T-helper 2 cell treated with Interferon-gamma antibody and Interleukin-4, amounts not matched to agents 5 μg/mL and 100 μg/mL, for 36 hours (primary cell): ENCODE measurements at places on chromosomes 5 and 9.
A peak's percentile ranks its signal among the peaks of the same experiment; 100 is the strongest.

DNA sequence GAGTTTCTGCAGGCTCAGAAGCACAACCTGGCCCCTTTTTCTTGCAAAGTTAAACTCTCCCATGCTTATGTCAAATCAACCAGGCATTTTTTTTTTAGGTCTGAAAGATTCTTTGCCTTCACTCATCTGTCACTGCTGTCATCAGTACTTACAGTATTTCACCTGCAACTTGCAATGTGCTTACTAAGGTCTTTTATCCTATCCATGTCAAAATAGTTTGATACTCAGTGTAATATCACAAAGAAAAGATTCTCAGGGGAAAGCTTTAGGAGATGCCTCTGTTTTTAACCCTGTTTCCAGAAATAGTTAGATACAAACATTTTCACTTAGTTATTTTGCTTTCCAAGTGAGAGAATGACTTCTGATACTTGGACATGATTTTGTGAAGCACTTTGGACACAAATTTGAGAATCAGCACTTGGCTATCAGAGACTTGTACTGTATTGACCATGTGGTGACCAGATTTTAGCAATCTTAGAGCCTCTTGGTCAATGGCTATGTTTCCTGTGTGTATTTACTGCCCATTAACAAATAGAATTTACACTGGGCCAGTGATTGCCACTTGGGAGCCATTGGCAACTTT is 428.2 kb downstream of the IRX1 start:
- no peak for DNase-seq

GRCh38 chr5:83374547-83374946 is 97.0 kb upstream of the VCAN start:
- DNase-seq, result no peak

DNA sequence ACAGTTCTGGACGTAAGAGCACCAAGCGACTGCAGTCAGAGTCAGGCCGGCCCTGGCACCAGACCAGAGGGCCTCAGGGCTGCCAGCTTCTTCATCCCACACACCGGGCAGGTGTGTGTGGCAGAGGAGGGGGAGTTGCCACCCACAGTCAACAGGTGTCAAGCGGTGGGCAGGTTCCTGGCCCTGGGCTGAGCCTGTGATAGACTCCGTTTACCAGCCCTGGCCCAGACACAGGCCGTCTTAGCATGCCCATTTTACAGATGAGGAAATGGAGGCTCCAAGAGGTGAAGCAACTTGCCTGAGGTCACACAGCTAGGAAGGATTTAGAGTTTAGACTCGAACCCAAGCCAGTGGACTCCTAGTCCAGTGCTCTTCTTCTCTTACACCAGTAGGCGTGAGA is 71.8 kb downstream of the HMCN2 start:
- no peak for DNase-seq

DNA sequence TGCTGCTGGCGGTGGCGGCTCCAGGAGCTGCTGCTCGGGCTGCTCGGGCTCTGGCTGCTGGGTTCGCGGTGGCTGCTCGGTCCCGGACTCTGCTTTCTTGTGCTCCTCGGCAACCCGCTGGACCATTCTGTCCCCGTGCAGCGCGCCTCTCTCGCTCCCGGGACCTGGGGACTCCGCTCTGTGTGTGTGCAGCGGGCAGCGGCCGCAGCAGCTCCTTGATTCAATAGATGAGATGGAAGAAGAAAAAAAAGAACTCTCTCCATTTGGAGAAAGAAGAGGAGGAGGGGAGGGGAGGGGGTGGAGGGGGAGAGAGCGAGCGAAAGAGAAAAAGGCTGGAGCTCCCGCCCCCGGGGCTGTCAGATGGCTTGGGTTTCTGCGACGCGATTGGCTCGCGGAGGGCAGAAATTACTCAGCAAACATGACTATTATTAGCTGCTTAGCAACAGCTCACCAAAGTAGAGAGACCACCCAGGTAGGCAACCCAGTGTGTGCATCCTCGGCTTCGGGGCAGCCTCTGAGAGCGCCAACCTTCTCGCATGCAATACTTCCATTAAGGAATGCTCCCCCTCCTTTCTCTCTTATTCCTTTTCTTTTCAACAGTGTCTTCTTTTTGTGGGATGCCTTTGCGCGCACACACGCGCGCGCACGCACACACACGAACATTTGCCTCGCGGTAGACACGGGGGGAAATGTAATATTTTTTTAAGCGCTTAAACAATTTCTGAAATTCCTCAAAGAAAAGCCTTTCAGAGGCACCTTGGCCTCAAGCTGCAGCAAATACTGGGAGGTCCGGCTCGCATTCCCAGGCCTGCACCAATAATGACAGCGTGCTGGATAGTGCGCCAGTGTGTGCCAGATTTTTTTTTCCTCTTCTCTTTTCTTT is 7.6 kb downstream of the PTCH1 start:
- DNase-seq, result peak; percentile 63

GRCh38 chr9:87216897-87217455 is 269.7 kb upstream of the GAS1 start:
- no peak for DNase-seq

DNA sequence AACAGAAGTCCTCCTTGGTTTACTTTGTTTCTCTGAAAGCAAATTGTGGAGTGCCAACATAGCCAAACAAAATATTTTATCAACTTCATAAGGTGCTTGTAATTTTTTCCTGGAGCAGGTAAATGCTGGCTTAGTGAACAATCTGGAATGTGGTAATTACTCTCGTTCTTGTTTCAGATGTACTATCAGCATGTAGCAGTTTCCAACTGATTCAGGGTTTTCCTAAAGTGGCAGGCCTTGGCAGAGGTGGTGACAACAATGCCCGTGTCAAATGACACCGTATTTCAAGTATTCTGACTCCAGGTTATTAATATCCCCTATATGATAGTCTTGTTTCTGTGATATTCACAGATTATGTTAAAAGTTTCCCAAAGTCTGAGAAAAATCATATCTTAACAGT is 1.2 kb downstream of the C9orf72 start:
- DNase-seq, result no peak

GRCh38 chr9:35650341-35651158 is at the start of gene SIT1:
SIT1 (minus strand) TSS chr9:35650931; CDS start chr9:35650853, 78 bp downstream.
- peak; percentile 36 for DNase-seq

GRCh38 chr5:67338421-67338820 is 141.8 kb upstream of the CD180 start:
- no peak for DNase-seq

DNA sequence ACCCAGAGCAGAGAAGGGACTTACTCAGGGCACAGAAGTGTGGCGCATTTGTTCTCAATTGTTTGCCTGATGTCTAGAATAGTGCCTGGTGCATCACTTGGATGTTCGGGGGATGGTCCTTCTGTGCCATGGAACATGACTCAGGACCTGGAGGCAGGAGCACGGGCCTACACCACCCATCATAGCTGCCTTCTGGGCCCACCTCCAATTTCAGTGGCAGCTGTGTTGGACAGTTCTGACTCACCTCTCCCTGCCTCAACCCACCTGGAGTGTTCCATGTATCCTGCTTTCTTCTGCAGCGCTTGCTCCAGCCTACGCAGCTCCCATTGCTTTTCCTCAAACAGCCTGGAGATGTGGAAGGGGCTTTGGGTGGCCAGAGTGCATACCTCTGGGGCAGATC is 12.5 kb upstream of the CXCL14 start:
- DNase-seq, result no peak

DNA sequence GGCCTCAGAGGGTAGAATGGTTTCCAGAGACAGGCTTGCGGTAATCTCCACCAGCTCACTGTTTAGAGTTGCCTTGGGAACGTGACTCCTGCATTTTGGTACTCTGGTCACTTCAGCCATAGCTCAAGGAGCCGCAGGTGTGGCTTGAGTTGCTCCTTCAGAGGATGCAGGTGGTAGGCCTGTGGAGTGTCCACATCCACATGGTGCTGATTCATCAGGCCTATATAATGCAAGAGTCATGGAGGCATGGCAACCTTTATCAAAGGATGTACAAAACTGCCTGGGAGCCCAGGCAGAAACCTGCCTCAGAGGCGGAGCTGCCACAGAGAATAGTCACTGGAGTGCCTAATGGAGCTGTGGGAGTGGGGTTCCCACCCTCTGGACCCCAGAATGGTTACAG is 114.2 kb downstream of the ANXA1 start:
- DNase-seq, result no peak

DNA sequence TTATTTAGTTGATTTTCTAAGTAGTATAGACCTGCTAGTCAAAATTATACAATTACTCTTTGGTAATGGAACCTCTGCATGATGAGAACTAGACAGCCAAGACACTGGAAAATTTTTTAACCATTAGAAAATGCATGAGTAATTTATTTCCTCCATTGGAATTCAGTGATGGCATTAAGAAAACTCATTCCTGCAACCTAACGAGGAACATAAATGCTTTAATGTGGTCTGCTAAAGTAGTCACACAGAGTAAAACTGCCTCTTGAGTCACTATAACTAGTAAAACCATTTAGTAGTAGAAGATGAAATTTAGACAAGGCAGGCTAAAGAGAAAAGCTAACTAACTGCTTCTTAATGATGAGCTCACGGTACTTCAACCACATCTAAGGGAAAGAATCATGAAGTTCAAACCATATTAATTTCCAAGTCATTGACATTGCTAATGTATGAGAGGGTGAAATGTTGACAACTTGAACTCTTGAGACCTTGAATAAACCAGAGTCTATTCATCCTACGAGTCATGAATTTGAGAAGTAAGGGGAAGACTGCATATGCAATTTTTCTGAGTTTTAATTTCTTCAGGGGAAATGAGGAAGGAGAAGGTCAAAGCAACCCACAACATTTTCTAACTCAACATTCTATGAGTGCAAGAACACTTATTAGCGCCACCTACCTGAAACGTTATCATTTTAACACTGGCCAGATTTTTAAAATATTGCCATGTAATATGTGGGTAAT is 74.4 kb downstream of the GLIS3 start:
- no peak for DNase-seq

DNA sequence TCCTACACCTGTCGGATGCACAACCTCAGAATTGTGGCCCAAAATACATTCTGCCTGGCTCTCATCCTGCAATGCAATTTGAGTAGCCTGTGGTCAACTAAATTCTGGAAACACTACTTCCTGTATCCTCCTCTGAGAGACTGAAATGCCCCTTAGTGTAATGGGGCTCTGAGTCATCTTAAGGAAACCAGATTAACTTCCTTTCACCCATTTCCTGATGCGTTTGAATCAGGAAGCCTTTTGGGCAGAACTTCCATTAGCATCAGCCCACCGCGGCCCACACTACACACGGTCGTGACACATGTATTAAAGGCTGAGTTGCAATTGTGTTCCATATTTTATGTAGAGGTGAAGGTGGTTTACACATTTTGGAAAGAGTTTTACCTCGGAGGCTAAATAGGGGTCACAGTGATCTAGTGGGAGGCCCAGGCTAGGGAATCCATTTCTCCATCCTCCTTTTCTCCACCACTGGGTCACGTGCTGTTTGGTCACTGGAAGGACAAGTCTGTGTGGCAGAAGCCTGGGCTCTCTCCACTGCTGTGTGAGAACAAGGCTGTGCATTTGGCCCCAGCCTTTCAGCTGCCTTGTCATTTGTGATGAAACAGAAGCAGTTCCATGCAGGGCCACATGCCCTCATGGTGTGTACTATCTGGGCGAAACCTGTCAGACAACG is 55.9 kb downstream of the DAP start:
- DNase-seq, result no peak

- DNase-seq, result no peak
These were observed 174.4 kb upstream of the PRLR start for GRCh38 chr5:35404701-35405100.

- DNase-seq, result no peak
These were observed 189.3 kb downstream of the CDK5RAP2 start for GRCh38 chr9:120390637-120391190.

GRCh38 chr9:112546149-112547012 is 59.8 kb downstream of the KIAA1958 start:
- peak; percentile 4 for DNase-seq

GRCh38 chr5:147752033-147752432 is 30.5 kb downstream of the JAKMIP2 start:
- DNase-seq, result no peak

GRCh38 chr9:33818167-33818846 is 1.3 kb downstream of the UBE2R2 start:
- no peak for DNase-seq

DNA sequence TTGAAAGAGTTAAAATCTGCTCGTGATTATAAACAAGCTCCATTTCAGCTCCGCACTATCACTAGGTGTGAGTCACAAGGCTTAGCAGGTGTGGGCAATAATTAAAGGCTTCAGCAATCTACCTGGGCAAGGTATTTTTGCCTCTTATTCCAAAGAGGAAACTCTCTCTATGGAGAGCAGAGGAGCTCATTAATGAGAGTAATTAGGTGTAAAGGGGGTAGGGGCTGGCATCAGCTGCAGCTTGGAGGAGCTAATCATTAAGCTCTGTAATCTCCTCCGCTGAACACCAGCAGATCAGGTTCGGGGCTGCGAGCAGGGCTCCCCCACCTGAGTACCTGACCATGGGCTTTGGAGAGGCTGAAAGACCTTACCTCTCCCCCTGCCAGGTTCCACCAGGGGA is 129.2 kb downstream of the CRB2 start:
- DNase-seq, result no peak

DNA sequence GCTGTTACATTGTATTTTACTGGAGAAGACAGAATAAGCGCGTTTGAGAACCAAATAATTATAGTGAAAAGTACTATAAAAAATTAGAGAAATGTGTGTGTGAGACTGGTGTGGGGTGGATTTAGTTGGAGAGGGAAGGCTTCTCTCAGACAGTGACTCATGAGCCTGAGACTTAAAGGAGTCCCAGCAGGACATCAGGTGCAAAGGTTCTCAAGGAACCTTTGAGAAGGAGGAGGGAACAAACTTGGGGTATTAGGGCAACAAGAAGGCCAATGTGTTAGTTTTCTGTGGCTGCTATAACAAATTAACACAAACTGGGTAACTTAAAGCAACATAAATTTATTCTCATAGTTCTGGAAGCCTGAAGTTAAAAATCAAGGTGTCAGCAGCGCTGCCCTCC is 4.9 kb downstream of the DDX4 start:
- no peak for DNase-seq

GRCh38 chr5:157554179-157555036 is 21.2 kb downstream of the ADAM19 start:
- DNase-seq, result no peak

DNA sequence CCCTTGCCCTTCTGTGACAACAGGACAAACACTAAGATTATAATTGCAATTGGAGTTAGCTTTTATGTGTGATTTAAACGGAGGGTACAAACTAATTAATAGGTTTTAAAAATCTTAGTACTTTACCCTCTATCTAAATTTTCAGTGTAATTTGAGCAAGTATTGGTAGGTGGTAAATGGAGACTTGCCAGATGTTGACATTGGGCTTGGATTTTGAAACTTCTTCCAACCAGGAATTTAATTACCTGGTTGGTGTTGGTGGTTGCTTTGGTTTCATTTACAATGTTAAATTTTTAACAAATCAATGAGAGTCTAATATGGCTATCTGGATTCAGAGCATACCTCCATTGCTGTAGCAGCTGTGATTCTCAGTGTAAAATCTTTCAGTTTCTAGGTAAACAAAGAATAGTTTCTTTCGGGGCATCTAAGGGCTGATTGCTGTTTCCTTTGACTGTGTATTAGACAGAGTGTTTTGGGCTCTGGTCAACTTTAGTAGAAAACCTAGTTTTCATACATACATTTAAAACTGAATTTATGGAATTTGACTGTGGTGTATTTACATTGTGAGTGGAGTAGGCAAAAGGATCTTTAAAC is 1.9 kb downstream of the DAPK1 start:
- no peak for DNase-seq

- no peak for DNase-seq
These were observed 572 bp downstream of the ZDHHC21 start for GRCh38 chr9:14692470-14693250.

GRCh38 chr9:77085416-77085815 is 66.0 kb downstream of the FOXB2 start:
- DNase-seq, result no peak
